ENCODE measurements at places on chromosomes 3 and 15.

DNA sequence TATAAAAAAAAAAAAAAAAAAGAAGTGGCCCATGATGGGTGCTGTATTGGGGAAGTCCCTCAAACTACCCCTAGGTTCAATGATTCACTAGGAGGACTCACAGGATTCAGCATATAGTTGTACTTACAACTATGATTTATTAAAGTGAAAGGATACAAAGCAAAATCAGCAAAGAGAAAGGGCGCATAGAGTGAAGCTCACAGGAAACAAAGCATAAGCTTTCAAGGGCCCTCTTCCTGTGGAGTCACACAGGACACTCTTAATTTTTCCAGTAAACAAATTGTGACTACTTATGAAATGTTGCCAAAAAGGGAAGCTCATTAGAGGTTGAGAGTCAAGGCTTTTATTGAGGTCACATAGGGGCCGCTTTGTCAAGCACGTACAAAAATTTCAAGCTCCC lies 153.7 kb upstream of the GAP43 start:
- no peak for DNase-seq

DNA sequence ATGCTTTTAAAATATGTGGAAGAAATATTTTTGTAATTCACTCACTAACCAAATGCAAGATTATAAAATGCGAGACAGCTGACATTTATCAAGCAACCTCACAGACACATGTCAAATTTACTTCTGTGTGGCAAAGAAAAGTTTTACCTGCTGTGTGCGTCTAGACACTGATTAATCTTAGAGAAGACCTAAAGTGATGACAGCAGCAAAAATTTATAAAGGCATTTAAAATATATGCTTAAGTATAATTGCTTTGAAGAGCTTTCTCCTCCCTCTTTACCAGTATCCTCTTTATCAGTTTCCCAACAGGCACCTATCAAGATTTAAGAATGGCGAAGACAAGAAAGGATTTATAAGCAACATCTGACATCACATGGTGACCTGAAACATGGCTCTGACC lies 37.3 kb downstream of the UBP1 start:
- no peak for DNase-seq

DNA sequence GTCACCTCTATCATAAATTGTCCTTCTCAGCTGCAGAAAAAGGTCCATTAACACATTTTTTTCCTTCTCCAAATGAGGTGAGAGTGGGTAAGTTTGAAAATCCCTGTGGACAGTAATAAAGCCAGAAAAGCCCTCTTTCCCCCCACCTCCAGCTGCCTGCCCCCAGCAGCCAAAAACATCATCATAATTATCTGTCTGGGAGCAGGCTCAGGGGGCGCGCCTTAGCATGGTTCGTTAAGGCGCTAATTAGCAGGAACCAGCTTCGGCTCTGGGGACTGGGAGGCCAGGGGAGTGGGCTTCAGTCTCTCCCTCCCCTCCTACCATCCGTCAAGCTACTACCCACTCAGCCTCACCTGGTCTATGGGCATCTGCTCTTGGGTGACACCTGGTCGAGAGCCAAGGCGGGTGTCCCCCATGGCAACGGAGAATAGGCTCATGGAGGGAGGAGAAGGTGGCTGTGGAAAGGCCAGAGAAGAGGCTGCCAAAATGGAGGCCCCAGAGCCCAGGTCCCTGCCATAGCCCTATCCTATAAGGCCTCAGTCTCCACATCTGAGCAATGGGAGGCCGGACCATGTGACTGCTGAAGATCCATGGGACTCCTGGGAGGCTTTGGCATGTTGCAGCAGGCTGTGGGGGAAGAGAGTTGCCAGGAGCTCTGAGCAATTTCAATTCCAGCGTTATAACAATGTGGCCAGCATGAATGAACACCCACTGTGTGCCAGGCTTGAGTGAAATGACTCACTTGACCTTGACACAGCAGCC lies 140.1 kb upstream of the LINGO1 start:
- no peak for DNase-seq

- no peak for DNase-seq
These were observed 818 bp downstream of the PPP1R2 start for GRCh38 chr3:195542316-195542697.

DNA sequence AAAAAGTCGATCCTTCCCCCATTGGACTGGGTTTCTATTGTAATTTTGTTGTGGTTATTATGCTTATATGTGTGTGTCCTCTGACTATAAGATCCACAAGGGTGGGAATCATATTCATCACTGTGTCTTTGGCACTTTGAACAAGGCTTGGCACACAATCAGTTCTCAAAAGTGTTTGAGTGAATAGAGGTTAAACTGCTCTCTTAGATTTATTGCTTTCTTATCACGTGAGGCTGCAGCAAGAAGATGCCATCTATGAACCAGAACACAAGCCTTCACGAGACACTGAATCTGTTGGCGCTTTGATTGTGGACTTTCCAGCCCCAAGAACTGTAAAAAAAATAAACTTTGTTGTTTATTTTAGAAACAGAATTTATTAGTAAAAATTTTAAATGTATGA lies 295.0 kb upstream of the MDFIC2 start:
- no peak for DNase-seq

GRCh38 chr3:171218069-171218468 lies 191.5 kb upstream of the SLC2A2 start:
- DNase-seq = no peak

- no peak for DNase-seq
These were observed 67.8 kb downstream of the BDH1 start for GRCh38 chr3:197487911-197488391.

- no peak for DNase-seq
These were observed 159.2 kb downstream of the MEX3B start for GRCh38 chr15:81886591-81886990.

Data from GM23338 (cell line).